AG04449 (cell line): ENCODE measurements at places on chromosomes 13 and 19.

GRCh38 chr13:60111691-60112090 is 52.0 kb downstream of the DIAPH3 start:
- DNase-seq = peak; percentile 16

DNA sequence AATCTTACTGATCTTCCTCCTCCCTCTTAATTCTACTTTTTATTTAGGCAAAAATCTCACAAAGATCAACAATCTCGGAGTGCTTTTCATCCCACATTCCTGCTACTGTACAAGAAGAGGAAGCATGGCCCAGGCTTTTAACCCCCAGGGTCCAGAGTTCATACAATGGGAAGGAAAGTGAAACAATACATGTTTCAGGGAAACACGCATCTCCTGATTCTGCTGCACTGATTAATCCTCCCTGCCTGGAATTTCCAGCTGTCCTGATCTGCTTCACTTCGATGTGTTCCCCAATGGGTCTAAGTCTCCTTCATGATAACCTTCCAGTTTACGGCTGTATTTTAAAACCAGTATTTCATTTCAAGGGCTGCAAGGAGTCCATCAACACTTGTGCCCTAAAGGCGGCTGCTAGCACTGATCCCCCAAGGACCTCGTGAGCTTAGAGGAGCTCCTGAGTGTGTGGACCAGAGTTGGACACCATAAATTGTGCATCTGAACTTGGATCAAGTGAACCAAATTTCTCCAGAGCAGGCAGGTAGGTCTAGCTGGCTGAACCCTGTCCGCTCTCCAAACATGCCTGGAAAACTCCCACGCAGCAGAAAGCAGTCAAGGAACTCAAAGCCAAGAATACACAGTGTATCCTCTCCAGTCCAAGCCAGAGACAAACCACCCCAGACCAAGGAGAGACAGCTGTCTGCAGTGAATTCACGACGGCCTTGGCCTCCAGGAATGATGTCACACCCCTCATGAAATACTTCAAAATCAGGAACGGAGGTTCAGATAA is 44.3 kb downstream of the COL4A1 start:
- no peak for DNase-seq

DNA sequence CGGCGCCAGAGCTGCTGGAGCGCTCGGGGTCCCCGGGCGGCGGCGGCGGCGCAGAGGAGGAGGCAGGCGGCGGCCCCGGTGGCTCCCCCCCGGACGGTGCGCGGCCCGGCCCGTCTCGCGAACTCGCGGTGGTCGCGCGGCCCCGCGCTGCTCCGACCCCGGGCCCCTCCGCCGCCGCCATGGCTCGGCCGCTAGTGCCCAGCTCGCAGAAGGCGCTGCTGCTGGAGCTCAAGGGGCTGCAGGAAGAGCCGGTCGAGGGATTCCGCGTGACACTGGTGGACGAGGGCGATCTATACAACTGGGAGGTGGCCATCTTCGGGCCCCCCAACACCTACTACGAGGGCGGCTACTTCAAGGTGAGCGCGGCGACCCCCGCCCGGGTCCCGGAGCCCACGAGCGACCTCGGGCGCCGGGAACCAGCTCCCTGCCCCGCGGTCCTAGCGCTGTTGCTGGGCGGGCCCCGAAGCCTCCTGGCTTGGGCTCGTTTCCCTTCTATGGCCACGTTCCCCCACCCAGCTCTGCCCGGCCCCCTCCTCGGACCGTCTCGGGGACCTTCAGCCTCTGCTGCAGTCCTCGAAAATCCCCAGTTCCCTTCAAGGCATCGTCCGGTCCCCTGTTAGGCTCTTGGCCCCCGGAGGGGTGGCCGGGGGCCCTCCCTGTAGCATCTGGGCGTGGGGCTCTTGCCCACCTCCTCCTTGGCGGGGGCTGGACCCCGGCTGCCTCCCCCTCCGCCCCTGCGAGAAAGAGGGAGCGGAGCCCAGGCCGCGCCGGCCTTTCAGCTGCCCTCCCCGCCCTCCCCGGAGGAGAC is at the start of gene CDC34:
Gene CDC34, plus strand, starts transcription at position 8 of the 808 bp plus-strand sequence. Its CDS starts 172 bp downstream, at position 180.
- DNase-seq = no peak

DNA sequence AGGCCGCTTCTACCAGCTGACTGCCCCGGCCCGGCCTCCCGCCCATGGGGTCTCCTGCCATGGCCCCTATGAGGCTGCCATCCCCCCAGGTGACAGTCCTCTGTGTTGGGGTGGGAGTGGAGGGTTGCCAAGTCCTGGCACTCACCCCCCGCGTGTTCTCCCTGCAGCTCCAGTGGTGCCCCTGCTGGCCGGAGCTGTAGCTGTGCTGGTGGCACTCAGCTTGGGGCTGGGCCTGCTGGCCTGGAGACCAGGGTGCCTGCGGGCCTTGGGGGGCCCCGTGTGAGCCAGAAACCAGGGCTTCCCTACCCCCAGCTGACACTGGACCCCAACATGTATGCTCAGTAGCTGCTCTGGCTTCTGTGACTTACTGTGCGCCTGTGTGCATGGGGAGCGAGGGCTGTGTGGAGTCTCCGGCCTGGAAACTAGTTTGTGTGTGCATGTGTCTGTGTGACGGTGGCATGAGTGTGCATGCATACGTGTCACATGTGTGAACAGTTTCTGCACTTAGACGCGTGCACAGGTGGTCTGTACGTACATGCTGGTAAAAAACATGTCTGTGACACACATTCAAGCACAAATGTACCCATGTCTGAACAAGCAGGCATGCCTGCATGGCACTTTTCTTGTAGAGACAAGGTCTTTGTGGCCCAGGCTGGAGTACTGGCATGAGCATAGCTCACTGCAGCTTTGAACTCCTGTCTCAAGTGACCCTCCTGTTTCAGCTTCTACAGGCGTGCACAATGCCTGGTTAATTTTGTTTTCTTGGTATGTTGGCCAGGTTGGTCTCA is 4.9 kb downstream of the ACP4 start:
- DNase-seq = no peak

GRCh38 chr13:77470986-77471385 is 64.5 kb upstream of the SCEL start:
- DNase-seq = no peak

DNA sequence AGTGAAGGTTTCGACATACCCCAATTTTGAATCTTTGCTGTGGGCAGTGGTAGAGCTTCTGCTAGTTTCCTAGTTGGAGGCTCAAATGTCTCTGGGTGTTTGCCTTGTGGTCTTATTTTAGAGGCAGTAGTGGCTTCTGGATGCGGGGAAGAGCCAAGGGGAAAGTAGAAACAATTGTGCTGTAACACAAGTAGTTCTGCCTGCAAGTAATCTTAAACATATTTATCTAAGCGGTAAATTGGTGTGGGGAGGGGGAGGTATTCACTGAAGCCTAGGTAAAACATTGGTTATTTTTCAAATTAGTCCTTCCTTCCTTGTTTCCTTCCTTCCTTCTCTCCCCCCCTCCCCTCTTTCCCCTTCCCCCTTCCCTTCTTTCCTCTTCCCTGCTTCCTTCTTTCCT is at the start of gene PCDH20:
Gene PCDH20, minus strand, starts transcription at position 101 of the 400 bp plus-strand sequence. CDS start 691 bp downstream, outside the sequence.
- no peak for DNase-seq

GRCh38 chr19:19402656-19403372 is 2.7 kb upstream of the GATAD2A start:
- no peak for DNase-seq

DNA sequence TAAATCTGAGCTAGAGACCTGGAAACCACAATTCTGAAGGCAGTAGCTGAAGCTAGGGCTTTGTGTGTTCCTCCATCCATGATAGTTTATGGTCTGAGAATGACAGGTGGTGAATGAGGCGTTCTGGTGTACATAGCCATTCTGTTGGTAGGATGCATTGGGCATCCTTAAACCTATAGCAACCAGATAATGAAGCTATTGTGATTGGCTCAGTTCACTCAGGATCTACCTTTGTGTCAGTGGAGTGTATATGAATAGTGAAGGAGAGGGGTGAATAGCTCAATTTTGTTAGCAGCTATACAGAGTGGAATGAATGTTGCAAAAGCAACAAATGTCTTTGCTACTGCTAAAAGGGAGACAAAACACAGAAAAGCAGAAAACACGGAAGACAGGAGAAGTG is 80.0 kb upstream of the PCDH20 start:
- no peak for DNase-seq

GRCh38 chr13:25844559-25845434 is 207.0 kb downstream of the SHISA2 start:
- DNase-seq = no peak

- DNase-seq = no peak
Measured at GRCh38 chr13:60538566-60538965, 141.5 kb downstream of the TDRD3 start.

DNA sequence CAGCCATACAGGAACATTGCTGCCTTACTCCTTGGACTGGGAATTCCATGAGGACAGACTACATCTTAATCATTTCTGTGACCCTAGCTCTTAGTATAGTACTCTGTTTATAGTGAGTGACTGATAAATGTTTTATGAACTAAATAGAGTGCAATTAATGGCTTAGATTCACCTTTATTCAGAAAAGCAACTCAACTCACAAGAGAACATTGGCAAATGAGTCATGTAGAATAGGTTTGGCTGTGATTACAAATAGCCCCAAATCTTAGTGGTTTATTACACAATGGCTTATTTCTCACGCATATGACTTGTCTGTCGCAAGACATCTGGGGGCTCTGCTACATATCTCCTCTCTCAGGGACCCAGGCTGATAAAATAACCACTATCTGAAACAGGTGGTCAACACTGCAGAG is 121.6 kb upstream of the KL start:
- DNase-seq = no peak

DNA sequence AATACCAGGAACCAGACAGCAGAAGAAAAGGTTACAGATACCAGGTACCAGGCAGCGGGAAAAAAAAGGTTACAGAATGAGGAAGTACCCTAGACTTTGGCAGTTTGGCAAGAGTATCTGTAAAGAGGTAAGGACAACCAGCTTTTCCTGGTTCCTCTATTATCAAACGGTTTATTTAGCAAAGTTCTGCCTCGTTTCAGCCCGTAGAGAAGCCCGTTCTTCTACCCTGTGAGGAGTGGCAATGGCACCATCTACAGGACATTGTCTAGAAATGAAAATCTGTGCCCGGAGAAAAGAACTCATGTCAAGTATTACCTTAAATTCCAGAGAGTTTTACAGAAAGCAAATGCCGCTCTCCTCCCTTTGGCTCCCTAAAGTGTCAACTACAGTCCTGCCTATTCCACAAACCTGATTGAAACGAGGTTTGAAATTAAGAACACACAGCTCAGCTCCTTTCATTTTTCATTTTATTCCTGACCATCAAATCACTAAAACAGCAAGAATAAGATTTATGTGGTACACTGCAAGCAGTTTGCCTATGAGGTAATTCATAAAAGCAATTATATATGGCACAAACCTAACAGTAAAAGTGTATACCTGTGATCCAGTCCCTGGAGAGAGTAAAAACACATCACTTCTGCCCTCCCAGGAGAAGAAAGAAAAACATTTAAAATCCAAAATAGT is 226.3 kb downstream of the SLC7A1 start:
- DNase-seq = no peak

- DNase-seq = no peak
Measured at GRCh38 chr13:27665333-27665732, 43.6 kb downstream of the POLR1D start.
